Stimulated activated CD4-positive, alpha-beta T cell treated with anti-CD3 and anti-CD28 coated beads, TNF-alpha, amount 100 ng/mL, for 4 hours (primary cell): ENCODE measurements at places on chromosomes 6 and 20.

DNA sequence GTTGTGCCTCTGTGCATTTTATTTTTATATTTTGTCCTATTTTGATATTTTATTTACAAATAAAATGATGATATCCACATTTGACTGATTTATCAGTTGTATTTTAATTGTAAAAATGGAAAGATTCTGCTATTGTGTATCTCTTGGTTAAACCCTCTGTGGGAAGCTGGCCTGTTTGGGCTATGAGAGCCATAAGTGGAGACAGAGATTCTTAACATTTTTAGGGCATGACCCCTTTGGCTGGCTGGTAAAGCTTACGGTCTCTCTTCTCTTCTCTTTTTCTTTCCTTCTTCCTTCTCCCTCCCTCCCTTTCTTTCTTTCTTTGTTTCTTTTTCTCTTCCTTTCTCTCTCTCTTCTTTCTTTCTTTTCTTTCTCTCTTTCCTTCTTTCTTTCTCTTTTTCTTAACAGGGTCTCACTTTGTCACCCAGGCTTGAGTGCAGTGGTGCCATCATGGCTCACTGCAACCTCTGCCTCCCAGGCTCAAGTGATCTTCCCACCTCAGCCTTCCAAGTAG is 172.3 kb upstream of the CDYL start:
- DNase-seq, result no peak

- no peak for DNase-seq
These were observed 86.8 kb downstream of the GPR6 start for GRCh38 chr6:110064744-110065524.

DNA sequence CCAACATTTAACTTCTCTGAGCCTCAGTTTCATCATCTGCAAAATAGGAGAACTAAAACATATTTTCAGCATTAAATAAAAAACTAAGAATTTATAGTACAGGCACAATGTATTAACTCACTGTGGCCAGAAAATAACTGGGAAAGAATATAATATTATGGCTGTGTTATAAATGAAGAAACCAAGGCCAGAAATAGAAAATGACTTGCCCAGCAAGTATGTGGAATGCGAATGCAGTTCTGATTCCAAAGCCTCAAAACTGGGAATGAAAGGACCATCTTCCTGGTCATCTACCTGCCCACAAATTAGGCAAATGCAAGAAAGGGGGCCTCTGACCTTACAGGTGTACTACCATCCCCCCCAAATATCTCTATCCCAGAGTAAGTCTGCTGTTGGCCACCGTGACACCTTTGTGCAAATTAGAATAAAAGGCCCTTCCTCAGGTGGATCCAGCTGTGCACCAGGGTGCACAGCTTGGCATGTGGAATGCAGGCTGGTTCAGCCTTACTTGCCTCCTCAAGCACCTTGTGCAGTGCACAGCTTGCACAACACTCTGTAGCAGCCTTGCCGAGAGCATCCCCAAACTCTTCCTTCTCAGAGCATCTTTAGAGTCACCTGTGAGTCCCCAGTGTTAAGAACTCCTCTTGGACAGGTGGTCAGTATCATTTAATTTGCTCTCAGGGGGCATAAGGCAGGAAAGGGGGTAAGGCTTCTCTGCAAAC is 4.4 kb downstream of the SLC13A3 start:
- DNase-seq, result no peak

- DNase-seq, result no peak
These were observed 22.6 kb upstream of the BTN3A2 start for GRCh38 chr6:26342106-26343004.

DNA sequence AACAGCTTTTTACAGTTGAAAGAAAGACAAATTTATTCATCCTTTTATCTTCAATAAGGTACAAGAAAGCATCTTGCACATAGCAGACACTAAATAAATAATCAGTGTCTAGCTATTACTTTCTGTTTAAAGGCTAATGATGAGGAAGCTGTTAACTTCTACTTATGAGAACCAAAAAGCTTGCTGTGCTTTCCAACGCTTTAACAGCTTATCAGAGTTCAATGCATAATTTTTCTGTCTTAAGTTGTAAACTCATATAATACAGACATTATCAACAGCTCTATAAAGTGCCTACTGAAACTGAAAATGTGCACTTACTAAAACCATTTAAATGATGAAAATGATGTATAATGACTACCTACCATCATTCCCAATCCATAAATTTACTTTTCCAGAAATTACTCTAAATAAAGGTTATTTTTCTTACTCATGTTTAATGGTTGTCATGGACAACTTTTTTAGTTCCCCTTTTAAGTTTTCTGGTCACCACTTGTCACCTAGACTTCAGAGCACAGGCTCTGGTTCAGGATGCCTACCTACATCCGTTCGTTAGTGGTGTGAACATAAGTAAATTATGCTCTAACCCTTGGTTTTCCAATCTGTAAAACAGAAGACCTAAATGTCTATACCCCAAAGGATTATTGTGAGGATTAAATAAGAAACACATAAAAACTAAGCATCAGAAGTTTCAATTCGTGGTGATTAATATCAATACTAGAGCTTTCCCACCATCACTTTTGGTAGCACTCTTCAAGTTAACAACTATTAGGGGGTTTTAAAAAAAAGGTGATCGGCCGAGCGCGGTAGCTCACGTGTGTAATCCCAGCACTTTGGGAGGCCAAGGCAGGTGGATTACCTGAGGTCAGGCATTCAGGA is 8.0 kb downstream of the PNISR start:
- DNase-seq, result no peak

- DNase-seq, result no peak
These were observed 86.7 kb downstream of the BMP6 start for GRCh38 chr6:7812623-7813022.

DNA sequence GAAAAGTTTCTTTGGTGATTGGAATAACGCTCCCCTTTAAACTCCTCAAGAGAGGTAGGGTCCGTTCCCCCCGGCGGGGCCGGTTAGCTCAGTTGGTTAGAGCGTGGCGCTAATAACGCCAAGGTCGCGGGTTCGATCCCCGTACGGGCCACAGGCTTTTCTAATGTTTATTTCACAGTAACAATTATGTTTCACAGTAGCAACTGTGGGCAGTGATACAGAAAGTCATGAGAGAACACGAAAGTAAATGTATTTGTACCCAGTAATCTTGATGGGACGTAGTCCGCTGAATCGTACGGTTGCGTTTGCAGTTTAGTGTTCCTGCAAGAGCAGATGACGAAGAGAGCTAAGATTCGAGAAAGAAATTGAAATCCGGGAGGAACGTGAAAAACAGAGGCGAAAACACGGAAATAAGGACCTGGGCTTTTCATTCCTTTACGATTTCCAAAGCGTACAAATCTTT is 505.5 kb downstream of the PRIM2 start:
- no peak for DNase-seq

DNA sequence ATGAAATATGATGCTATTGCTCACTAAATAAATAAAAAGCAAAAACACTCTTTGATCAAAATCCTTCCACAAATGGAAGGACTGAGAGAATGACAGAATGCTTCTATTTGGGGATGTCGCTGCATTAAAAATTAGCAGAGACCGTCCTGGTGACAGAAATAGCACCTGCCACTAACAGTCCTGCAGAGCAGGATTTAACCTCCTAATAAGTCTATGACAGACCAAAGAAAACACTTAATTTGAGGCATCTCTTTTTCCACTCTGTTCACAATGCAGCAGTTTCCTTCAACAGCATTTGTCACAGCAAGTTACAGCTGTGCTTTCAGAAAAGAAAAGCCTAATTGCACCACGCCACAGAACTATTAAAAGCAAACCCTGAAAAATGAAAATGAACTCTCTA is 140.6 kb upstream of the BEND6 start:
- no peak for DNase-seq

GRCh38 chr6:29763491-29764289 is 40.5 kb downstream of the HLA-F start:
- no peak for DNase-seq

GRCh38 chr6:108435391-108435790 is 125.3 kb upstream of the FOXO3 start:
- DNase-seq, result no peak

DNA sequence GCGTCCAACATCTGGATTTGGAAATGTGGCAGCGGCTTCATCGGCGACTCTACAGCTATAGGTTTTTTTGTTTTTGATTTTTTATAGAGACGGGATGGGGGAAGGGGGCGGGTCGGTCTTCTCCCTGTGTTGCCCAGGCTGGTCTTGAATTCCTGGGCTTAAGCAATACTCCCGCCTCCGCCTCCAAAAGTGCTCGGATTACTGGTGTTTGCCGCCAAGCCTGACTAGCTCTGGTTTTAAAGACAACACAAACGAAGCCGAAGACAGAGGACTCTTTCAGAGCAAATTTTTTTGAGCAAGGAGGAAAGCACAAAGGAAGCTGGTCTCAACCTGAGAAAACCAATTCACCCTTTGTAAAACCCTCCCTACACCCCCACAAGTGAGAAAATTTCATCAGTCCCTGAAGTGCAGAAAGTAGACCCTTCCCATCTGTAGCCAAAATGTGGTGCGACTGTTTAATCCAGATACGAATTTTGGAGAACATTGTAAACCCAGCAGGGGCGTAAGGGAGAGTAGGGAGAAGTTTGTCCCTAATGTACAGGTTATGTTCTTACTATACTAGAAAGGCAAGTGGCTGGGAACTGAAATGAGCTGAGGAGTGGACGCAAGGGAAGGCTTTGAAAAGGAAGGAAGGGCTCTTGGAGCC is 185.9 kb downstream of the TRIM27 start:
- DNase-seq, result no peak

GRCh38 chr20:3119044-3119443 is 34.5 kb upstream of the AVP start:
- DNase-seq, result no peak

DNA sequence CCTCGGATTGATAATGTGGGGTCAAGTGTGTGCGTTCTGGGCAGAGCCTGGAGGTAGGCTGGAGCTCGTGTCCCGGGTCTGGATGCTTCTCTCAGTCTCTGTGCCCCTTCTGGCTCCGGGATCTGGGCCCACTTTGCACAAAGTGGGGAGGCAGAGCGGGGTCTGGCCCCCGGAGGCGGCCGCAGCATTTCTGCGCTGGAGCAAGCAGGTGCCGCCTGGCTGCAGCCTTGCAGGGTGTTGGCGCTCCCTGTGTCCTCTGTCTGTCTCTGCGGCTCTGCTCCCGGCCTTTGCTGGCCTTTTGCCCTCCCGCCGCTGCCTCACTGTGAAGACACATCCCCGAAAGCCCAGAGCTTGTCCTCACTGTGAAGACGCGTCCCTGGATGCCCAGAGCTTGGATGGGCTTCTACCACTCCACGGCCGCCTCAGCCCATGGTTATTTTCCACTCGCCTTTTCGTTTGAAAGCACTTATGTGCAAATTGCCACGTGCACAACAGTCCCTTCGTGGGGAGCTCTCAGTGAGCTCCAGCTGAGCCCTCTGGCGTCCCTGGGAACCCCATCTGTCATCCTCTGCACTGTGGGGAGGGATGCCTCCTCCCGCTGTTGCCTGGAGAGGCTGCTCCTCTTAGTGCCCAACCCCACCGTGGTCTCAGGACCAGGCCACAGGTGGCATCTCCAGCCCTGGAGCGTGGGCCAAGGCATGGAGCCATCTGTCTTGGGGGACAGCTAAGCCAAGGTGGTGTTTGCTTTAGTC is 17.4 kb downstream of the SLCO4A1 start:
- no peak for DNase-seq

DNA sequence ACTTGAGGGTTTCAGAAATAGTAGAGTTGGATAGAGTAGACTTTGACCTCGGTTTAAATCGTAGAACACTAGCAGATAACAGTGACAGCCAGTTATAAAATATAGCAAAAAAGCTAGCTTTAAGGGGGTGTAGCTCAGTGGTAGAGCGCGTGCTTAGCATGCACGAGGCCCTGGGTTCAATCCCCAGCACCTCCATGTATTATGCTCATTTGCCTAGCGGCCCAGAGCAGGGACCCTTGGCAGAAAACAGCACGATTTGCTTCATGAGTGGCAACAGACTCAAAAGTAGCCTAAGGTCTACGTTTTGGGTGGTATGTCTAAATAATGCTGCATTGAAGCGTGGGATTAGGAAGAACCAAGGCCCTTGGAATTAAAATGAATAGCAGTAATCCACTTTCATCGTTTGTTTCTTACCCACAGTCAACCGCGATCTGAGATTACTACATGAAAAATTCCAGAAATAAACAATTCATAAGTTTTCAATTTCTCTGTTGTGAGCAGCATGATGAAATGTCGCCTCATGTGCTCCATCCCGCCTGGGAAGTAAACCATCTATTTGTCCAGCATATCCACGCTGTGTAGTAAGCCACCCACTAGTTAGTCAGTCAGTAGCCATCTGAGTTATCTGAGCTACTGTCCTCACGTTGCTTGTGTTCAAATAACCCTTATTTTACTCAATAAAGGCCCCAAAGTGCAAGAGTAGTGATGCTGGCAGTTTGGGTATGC is 184.9 kb downstream of the GPX5 start:
- DNase-seq, result no peak

GRCh38 chr20:41373251-41373783 is 6.7 kb upstream of the EMILIN3 start:
- no peak for DNase-seq

DNA sequence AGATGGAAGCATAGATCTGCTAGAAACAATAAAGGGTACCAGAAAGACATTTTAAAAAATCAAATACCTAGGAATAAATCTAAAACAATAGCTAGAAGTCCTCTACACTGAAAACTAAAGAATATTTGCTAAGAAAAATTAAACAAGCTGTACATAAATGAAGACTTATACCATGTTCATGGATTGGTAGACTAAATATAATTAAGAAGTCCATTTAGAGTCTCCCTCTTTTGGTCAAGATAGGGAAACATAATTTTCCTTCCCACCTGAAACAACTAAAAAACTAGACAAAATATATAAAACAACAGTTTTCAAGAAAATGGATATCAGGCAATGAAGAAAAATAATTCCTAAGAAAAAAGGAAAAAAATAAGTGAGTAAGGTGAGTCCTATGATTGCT is 120.0 kb upstream of the TAB2 start:
- DNase-seq, result no peak

DNA sequence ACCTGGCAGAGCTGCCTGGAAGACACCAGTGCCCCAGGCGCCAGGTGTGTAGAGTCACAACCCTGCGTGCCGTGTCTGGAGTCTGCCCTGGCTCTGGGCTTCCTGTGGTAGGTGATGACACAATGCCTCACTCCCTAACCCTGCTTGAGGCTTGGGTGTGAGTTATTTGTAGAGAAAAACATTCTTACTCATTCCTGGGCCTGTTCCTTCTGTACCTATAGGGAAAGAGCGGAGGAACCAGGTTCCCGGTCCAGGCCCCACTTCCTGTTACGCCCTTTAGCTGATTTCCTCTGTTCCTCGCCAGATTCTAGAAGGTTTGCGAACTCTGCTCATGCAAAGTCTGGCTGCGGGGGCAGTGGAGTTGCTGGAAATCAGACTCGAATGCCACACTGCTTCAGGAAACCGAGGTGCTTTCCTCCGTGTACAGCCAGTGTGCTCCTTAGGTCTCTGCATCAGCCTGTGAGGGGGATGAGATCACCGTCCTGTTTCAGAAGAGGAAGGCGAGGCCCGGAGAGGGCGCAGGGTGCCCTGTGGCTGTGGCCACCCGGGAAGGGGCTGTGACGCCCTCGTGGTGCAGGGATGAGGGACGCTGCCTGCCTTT is 67.1 kb upstream of the DUSP22 start:
- DNase-seq, result peak; percentile 31

- DNase-seq, result no peak
These were observed 48.5 kb downstream of the SLC22A1 start for GRCh38 chr6:160170018-160170680.
